Activated T-cell treated with anti-CD3 and anti-CD28 coated beads, Interleukin-2, amount 50 U/mL, for 72 hours (primary cell): ENCODE measurements at places on chromosomes 5 and 9. TPM values are rescaled to one million over a fixed set of nuclear protein-coding genes. Genes with fewer than 3 reads are reported as not detected.

GRCh38 chr9:99403371-99403770 lies 181.3 kb downstream of the SEC61B start:
- no peak for DNase-seq

DNA sequence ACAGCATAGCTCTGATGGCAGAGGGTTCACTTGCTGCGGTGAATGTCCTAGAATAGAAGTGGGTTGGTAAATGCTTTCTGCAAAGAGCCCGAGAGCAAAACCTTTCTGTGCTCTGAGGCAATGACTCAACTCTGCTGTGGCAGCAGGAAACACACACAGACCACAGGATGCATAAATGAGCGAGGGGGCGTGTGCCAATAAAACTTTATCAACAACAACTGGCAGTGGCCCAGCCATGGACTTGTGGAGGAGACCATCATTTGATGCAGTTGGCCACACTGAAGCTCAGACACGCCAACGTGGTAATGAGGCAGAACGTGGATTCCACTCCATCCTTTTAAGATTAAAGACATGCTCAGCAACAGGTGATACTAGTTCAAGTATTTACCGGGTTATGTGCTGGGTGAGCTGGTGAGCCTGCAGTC lies 6.8 kb downstream of the MRPL36 start:
- DNase-seq: peak; percentile 86

- no peak for DNase-seq
Observed at GRCh38 chr9:112711050-112711689, 6.7 kb downstream of the INIP start.

DNA sequence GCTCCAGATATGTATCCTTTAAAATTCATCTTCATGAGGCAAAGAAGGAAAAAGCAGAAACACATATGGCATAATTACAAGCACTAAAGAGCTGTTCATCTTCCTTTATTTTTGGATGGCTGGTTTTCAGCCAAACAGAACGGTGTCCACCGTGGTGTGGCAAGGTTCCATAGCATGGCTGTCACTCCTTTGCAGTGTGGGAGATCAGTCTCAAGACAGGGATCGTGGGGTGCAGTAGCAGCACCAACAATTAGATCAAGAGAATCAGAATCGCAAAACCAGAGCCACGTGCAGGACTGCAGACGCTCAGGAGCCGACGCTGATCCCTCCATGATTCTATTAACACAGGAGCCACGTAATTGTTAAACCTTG lies 79.5 kb downstream of the SEMA4D start:
- no peak for DNase-seq

DNA sequence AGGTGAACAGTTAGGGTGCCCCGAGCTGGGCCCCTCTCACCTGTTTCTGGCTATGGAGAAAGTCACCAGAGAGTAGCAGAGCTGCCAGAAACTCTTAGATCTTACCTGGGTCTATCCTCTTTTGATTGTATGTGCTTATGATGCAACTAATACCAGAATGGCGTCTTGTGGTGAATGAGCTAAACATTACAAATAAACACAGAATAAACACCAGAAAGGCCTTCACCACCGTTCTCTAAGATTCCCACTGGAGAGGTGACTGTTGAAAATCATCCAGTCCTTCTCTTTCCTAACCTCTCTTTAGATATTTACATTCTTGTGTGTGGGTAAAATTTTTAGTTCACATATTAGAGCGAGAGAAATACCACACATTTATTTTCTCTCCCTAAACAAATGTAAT lies 241.7 kb upstream of the GAS1 start:
- no peak for DNase-seq

DNA sequence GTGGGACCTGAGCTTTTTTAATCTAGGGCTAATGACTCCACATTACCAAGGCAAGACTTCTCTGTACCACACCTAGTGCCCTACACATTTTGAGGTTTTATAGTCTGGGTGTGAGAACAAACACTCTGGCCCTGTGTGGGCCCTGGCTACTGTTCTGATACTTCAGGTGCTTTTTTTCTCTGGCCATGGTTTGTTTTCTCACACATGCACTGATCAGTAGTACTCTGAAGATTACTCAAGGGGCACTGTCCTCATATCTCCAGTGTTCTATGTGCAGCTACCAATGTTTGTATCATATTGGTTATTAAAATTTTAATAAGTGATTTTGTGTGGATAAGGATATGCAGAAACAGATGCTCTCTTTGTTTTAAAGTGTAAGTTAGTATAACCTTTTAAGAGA lies 5.9 kb upstream of the C9orf40 start:
- no peak for DNase-seq

DNA sequence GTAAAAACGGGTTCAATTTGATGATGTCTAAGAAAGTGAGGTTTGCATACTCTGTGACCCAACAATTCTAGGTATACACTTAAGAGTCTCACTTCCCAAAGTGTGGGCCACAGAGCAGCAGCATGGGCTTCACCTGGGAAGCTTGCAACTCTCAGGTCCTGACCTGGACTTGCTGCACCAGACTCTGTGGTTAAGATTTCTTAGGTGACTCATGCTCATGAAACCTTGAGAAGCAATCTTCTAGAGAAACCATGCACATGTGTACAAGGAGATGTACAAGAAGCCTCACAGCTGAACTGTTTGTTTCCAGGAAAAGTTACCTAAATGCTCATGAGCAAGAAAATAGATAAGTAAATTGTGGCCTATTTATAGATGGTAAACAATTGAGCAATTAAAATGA lies 30.0 kb downstream of the DNAJC21 start:
- DNase-seq: peak; percentile 24

- DNase-seq: no peak
Observed at GRCh38 chr5:155912291-155912690, 414.7 kb upstream of the SGCD start.

DNA sequence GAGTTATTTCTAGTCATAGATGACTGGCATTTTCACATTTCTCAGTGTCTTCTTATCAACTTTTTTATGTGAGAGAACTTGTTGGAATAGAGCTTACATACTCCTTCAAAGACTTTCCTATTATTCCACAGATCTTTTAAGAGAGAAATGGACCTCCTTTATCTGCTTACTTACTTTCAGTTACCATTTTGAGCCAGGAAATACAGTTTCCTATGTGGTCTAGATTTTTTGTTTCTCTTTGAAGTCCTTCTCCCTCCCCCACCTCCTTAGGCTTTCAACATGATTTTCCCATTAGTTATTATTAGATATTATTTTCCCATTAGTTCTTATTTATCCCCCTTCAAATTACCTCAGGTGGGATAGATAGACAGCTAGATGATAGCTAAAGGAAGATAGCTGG lies 289.1 kb upstream of the ITGA1 start:
- DNase-seq: no peak

Gene CBY3
- total RNA-seq: 0.44 TPM

Gene SPAG8
- total RNA-seq: 1.4 TPM

Gene ABCA1
- 12.4 TPM for total RNA-seq

Gene OR2V1
- not detected for total RNA-seq

Gene WNK2
- total RNA-seq: 1.1 TPM
